ENCODE measurements at places on chromosomes 12 and 14. TPM values are rescaled to one million over a fixed set of nuclear protein-coding genes. Genes with fewer than 3 reads are reported as not detected.

DNA sequence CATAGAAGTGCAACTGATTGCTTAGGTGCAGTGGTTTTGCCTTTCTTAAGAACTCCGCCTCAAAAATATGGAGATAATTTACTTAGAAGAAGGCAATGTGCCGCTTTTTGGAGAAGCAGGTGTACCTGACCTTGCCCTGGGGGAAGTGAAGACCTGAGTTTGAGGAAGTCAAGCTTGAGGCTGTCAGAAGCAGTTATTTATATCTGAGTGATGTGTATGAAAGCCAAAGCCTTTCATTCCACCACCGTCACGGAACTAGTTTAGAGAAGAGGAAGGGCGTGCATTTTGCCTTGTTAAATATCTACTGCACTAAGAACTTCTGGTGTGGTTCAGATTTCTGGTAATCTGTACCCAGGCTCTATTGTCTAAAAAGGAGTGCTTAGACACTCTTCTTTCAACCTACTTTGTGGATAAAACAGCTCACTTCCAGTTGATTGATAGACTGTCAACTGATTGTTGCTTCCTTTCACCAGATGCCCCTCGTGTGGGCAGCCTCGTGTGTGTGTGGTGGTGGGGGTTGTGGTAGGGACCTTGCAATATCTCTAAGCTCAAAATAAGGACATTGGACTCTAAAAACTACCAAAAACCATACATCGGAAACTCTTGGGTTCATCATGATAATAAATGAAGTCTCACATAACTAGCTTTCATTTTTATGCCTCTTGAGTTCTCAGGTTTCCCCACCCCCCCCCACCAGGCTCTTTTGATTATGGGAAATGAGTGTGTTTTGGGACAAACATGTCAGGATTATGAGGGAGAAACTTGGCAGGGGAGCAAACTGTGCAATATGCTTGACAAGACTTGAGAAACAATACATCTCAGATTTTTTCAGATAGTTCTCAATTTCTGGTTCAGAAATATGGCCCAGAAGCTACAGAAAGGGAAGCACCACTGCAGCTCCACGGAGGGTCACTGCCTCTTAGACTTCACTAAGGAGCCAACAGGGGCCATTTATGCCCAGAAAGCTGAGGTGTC lies 78.6 kb downstream of the ARF6 start:
- peaks cover 67% of the 10 kb centered on the region for H3K4me1 ChIP-seq
- DNase-seq, result peak; percentile 87
- no peaks in the 10 kb centered on the region for H3K27me3 ChIP-seq
- peak overlapping the region; percentile 74 for H3K4me3 ChIP-seq
- no peaks in the 10 kb centered on the region for H3K36me3 ChIP-seq
- H3K27ac ChIP-seq, result peak overlapping the region; percentile 99

- no peak overlapping the region for H3K4me3 ChIP-seq
- H3K4me1 ChIP-seq, result no peaks in the 10 kb centered on the region
- H3K36me3 ChIP-seq, result no peaks in the 10 kb centered on the region
- H3K27ac ChIP-seq, result no peak overlapping the region
These were observed 95.0 kb downstream of the SYT1 start for GRCh38 chr12:78959556-78959955.

- no peak overlapping the region for H3K4me3 ChIP-seq
- no peak for DNase-seq
- H3K27ac ChIP-seq, result no peak overlapping the region
- H3K27me3 ChIP-seq, result peaks cover 2% of the 10 kb centered on the region
- no peaks in the 10 kb centered on the region for H3K36me3 ChIP-seq
- H3K4me1 ChIP-seq, result no peaks in the 10 kb centered on the region
These were observed 289.5 kb upstream of the FAR2 start for GRCh38 chr12:28859551-28859950.

GRCh38 chr12:15520844-15521243 lies 198.5 kb downstream of the PTPRO start:
- no peak overlapping the region for H3K4me3 ChIP-seq
- no peak for DNase-seq
- H3K27ac ChIP-seq, result no peak overlapping the region
- peaks cover 29% of the 10 kb centered on the region for H3K27me3 ChIP-seq

DNA sequence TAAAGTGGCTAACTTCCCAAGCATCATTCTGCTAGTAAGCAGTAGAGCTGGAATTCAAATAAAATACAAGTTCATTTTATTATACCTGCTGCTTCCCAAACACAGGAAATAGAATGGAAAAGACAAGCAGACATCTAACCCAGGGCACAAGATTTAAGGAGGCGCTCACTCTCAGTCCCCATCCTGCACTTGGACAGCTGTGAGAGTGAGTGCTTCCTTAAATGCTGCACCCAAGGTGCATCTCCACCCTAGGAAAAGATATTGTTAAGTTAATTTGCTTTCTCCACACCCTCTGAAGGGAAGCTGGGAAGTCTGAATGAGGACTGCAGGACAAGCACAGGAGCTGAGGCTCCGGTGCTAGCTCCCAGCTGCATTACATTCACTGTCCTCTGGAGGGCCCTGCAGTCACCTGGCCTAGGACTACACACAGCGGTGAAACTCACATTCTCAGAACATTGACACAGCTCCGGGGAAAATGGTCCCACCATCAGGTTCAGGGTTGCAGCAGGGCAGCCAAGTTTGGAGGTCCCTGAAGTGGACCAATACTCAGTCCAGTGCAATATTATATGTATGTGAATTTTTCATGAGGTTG lies 14.2 kb downstream of the HEBP1 start:
- H3K27me3 ChIP-seq, result no peaks in the 10 kb centered on the region
- no peaks in the 10 kb centered on the region for H3K4me1 ChIP-seq
- H3K4me3 ChIP-seq, result no peak overlapping the region
- peaks cover 2% of the 10 kb centered on the region for H3K36me3 ChIP-seq

- no peaks in the 10 kb centered on the region for H3K36me3 ChIP-seq
- H3K27ac ChIP-seq, result no peak overlapping the region
- DNase-seq, result no peak
- no peaks in the 10 kb centered on the region for H3K4me1 ChIP-seq
- H3K4me3 ChIP-seq, result no peak overlapping the region
These were observed 47.8 kb upstream of the CHGA start for GRCh38 chr14:92874962-92875661.

GRCh38 chr14:105161964-105162668 lies 6.5 kb downstream of the JAG2 start:
- peak; percentile 74 for DNase-seq
- no peak overlapping the region for H3K4me3 ChIP-seq
- H3K27me3 ChIP-seq, result peaks cover 8% of the 10 kb centered on the region
- H3K4me1 ChIP-seq, result no peaks in the 10 kb centered on the region
- no peaks in the 10 kb centered on the region for H3K36me3 ChIP-seq

GRCh38 chr14:40003773-40004172 lies 571.5 kb upstream of the FBXO33 start:
- H3K27ac ChIP-seq, result no peak overlapping the region
- H3K27me3 ChIP-seq, result no peaks in the 10 kb centered on the region
- H3K4me3 ChIP-seq, result no peak overlapping the region
- no peaks in the 10 kb centered on the region for H3K4me1 ChIP-seq
- no peaks in the 10 kb centered on the region for H3K36me3 ChIP-seq

- H3K4me3 ChIP-seq, result no peak overlapping the region
- no peak for DNase-seq
- H3K4me1 ChIP-seq, result peaks cover 18% of the 10 kb centered on the region
- no peaks in the 10 kb centered on the region for H3K27me3 ChIP-seq
- no peak overlapping the region for H3K27ac ChIP-seq
- H3K36me3 ChIP-seq, result peaks cover 3% of the 10 kb centered on the region
These were observed 37.0 kb downstream of the BTG1 start for GRCh38 chr12:92108651-92109050.

GRCh38 chr12:5748027-5748426 lies 197.0 kb downstream of the ANO2 start:
- H3K27ac ChIP-seq, result no peak overlapping the region
- no peaks in the 10 kb centered on the region for H3K4me1 ChIP-seq
- DNase-seq, result no peak
- H3K36me3 ChIP-seq, result no peaks in the 10 kb centered on the region
- H3K4me3 ChIP-seq, result no peak overlapping the region
- peaks cover 3% of the 10 kb centered on the region for H3K27me3 ChIP-seq

DNA sequence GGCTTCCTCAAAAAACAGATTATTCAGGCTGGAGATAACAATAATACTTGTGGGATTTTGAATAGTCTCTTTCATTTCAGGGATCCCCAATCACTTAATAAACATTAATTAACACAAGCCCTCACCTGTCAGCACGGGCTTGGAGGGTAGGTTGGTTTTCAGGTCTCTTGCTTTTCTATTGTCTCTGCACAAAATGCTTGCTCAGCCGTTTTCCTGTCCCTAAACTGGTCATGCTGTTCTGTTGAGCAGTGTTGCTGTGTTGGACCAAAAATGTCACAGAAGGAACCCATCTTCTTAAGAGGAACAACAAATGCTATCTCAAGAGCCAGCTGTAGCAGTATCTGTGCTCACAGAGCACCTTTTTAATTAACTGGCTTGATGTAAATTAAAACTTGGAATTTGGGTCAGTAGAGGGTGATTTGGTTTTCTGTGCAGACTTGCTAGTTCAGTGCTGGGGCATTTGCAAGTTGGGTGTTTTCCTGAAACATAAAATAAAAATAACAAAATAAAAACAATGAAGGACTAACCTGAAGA lies 231.8 kb upstream of the CRY1 start:
- H3K27me3 ChIP-seq, result peaks cover 28% of the 10 kb centered on the region
- H3K4me3 ChIP-seq, result no peak overlapping the region
- peaks cover 62% of the 10 kb centered on the region for H3K4me1 ChIP-seq
- DNase-seq, result no peak

Gene NDUFB1
- 115 TPM for total RNA-seq

Gene NRIP2
- total RNA-seq, result not detected

Gene GALNT6
- 47.9 TPM for total RNA-seq

Gene CYP27B1
- 5.4 TPM for total RNA-seq

Data from activated CD8-positive, alpha-beta memory T cell treated with anti-CD3 and anti-CD28 coated beads, Interleukin-2, amount 10 ng/mL, durations not matched to agents 7 days and 5 days (primary cell).